ENCODE measurements at places on chromosomes 11 and 22.
A peak's percentile ranks its signal among the peaks of the same experiment; 100 is the strongest.

GRCh38 chr22:32625985-32626384 lies 151.4 kb downstream of the FBXO7 start:
- DNase-seq: no peak

- DNase-seq: no peak
Measured at GRCh38 chr11:59866836-59867235, 549 bp upstream of the TCN1 start.

- DNase-seq: no peak
Measured at GRCh38 chr22:27875951-27876350, 43.1 kb downstream of the PITPNB start.

DNA sequence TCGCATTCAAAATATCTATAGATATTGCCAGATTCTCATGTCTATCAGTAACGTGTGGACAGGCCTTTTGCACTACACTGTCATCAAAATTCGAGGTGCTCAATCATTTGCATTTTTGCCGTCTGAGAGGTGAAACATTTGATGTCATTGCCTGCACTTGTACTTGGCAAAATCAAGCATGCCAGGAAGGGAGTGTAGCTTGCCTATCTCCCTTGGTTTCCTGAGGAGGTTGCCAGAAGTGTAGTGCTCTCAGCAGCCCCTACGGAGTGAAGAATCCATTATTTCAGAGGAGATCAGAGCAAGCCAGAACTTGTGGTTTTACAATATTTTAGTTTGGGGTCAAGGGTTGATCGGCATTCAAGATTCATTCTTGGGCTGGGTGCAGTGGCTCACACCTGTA lies 30.2 kb upstream of the APOL5 start:
- no peak for DNase-seq

DNA sequence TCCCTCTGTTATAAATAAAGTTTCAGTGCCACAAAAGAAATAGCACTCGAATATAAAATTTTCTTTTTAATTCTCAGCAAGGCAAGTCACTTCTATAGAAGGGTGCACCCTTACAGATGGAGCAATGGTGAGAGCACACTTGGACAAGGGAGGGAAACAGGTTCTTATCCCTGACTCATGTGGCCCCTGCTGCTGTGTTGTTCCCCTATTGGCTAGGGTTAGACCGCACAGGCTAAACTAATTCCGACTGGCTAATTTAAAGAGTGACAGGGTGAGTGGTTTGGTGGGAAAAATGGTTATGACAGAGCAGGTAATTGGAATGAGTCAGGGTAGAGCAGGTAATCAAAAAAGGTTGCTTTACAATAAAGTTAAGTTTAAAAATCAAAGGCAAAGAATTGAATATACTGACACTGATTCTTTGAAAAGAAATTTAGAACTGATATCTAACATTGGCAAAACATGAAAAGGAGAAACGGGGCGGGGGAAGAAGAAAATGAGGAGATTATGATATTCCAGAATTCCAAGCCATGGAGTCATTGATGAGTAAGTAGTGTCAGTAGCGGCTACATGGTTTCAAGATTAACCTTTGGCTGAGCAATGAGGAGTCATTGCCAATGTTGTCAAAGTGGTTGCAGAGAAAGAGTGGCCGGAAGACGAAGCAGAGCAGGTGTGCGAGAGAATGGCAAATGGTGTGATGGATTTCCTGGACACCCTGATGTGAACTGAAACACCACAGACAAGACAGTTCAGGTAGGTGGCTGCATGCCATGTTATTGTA lies 48.4 kb upstream of the MRGPRX1 start:
- DNase-seq: no peak

DNA sequence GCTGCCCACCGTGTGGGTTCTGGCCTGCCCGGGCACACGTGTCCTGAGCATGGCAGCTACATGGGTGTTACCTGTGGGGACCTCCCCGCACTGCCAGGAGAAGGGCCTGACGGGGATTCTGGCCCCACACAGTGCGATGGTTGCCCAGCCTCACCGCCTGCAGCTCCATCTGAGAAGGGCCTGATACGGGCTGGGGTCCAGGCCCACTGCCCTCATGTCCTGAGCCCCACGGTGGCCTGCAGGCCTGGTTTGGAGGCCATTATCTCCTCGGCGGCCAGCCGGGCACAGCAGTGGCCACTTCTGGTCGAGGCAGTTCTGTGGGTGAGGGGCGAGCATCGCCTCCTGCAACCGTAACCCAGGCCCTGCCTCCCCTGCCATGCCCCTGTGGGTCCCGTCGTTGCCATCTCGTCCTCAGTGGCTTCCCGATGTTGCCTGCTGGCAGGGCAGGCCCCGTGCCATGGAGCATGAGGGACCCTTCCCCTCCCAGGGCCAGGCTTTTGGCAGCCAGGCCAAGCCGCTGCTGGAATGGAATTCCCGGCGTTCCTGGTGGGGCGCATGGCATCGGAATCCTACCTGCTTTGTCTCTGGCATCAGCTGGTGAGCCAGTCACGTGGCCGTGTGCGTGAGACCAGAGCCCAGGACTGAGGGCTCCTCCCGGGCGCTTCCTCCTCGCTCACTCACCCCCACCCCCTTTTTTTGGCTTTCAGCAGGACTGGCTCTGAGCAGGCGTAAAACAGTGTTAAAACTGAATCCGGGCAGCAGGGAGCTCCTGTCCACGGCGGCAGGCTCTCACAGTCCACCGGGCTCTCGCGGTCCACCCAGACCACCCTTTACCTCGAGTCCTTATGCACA lies 71.9 kb upstream of the PPARA start:
- DNase-seq: no peak

- DNase-seq: no peak
Measured at GRCh38 chr11:74689666-74690065, 41.6 kb downstream of the CHRDL2 start.

DNA sequence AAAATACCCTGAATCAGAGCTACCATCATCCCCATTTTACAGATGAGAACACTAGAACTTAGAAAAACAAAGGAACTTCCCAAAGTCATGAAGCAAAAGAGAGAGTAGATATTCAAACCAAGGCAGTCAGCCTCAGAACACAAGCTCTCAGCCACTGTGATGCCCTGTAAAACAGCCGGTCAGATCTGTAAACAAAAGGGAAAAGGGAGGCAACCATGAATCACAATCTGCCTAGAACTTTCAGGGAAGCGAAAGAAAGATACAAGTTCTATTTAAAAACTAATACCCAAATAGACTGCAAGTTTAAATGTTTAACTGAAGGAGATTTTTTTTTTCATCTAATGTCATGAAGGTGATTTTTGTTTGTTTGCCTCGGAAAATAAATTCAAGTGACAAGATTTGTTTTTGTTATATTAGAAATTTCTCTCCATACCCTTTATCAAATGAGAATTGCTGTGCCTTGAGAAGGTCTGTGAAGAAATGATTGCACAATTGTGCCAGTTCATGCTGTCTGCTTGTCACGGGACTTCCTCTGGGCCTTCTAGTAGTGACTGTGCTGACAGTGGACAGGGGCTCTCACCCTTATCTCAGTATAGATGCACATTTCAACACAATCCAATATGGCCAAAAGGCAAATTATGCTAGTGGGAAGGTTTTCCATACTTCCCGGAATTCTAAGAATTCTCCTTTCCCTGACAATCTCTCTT lies 11.7 kb downstream of the SAA1 start:
- no peak for DNase-seq

DNA sequence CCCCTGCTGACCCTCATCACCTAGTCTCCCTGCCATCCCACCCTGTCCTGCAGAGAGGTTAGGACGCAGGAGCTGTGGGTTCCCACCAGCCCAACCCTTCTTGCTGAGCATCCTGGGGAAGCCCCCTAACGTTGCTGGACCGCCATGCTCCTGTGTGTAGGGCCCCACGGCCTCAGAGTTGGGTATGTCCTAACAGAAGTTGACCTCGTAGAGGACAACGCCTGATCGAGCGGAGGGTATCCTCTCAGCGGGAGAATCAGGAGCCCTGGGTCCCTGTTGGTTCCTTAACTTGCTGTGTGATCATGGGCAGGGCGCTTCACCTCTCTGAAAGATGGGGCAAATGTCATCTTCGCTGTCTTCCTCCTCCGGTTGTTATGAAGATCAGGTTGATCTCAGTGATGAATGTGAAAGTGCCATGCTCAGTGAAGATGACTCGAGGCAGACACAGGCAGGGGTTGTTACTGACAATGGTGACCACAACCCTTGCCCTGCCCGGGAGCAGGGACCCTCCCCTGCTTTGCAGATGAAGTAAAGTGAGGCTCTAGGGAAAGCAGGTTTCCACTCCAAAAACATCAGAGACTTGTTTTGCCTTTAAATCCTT lies 19.3 kb upstream of the CD5 start:
- no peak for DNase-seq

DNA sequence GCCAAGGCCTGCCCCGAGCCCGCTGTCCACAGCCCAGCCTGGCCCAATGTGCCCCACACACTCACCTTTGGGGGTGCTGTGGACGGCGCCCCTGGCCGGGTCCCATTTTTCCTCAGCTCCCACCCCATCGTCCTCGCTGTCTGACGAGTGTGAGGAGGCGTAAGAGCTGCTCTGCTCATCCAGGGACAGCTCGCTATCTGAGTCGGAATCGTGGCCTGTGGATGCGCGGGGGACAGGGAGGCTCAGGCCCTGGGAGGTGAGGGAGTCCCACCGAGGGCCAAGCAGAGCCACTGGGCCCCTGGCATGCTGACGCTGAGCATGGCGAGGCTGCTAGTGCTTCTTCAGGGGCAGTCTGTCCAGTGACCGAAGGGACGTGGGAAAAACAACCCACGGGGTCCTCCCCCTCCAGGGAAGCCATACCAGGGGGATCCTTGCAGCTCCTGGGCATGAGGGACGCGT lies 29.7 kb downstream of the TRMU start:
- no peak for DNase-seq

DNA sequence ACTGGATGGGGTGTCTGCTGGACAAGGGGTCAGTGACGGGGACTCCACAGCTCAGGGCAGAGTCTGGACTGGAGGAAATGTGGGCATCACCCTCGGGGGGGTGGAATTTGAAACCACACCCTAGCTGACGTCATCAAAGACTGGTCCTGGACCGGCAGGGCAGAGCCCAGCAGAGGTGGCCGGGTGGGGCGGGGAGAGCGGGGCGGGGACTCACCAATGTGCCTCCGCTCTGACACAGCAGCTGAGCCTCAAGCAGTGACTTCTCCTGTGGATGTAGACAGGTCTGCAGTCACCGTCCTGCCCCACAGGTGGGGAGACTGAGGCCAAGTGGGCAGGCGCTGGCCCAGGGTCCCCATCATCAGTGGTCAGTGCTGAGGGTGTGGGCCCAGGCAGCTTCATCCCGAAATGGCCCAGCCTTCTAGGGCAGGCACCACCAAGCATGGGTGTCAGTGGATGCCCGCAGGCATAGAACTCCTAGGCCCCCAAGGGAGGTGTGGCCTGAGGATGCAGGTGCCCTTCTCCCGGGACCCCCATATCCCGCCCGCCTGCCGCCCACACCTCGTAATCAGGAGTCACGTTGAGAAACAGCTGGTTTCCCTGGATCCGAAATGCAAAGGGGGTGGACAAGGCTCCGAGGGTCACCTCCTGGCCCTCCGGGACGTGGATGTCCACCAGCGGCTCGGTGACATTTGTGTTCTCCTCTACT lies 603 bp downstream of the CDHR5 start:
- DNase-seq: no peak

- no peak for DNase-seq
Measured at GRCh38 chr11:44029507-44029845, 18.3 kb upstream of the ACCSL start.

GRCh38 chr11:9493492-9493891 lies 32.7 kb downstream of the ZNF143 start:
- DNase-seq: no peak

- DNase-seq: no peak
Measured at GRCh38 chr11:12075822-12076821, 34.3 kb upstream of the MICAL2 start.

- peak; percentile 3 for DNase-seq
Measured at GRCh38 chr11:5600374-5600851, 4.0 kb downstream of the TRIM6 start.

- no peak for DNase-seq
Measured at GRCh38 chr11:100769165-100769564, 82.1 kb downstream of the ARHGAP42 start.

- no peak for DNase-seq
Measured at GRCh38 chr11:14821031-14821430, 71.0 kb downstream of the CYP2R1 start.

DNA sequence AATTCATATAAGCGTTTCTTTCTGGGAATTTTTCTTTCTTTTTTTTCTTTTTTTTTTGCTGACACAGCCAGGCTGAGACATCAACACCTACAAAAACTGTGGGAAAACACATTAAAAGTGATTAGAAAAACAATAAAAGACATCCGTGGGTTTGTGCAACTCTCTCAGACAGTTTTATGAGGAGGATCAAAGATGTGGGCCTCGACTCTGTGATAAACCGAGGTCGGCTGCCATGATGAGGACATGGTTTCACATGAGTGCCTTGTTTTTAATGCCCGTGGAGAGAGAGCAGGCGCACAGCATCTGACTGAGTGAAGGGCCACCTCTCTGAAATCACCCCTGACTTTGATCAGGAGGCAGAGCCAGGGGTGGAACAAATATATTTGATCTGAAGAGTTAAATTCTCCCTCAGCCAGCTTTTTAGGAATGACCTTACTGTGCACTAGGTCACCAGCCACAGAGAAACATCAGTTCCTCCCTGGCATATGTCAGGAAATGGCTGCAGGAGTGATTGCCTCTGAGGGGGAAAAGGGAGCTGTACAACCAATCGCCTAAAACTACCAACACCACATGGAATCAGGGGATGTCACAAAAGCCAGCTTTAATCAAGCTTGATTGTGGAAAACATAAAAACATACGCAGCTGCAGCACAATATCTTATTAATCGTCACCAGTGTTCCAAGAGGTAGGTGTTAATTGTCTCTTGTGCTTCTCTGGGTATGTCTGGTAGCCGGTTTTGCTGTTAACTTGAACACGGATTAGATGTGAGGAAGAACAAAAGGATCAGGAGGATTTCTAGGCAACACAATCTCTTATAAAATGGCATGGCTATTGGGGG lies 164.7 kb downstream of the MAML2 start:
- no peak for DNase-seq

DNA sequence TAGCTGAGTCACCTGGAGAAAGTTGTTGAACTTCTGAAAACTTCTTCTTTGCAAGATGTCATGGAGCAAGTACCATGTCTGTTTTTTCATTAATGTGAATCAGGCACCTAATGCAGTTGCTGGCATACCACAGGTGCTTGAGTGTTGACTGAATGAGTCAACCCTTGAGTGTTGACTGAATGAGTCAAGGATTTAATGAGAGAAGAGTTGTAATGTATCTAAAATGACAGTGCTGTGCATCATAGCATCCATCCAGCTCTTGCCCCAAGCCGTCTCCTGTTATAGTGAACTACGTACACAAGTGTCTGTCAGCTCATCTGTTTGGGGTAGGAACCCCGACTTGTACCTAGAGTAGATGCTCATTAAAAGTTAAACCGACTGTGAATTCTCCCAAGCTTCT lies 93.1 kb downstream of the CWC15 start:
- no peak for DNase-seq

GRCh38 chr11:131897956-131898355 lies 527.5 kb downstream of the NTM start:
- DNase-seq: no peak

- DNase-seq: no peak
Measured at GRCh38 chr11:122663056-122663740, 7.7 kb downstream of the UBASH3B start.

DNA sequence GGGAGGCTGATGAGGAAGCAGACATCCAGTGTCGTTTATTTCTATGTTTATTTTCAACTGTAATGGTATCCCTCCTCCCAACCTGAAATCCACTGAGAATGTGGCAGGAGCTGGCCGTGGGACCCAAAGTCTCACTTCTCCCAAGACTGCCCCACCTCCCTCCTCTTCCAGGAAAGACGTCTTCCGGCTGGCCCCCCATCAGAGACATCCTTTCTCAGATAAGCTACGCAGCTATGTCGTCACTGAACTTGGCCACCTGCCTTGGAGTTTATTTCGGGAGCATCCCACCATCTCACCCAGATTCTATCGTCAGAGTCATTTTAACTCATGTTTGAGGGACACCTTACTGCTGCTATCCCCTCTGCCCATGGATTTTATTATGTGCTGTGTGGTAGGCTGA lies 13.9 kb downstream of the TMEM184B start:
- no peak for DNase-seq

Data from NCI-H510A (cell line).